HepG2 (cell line): ENCODE measurements at places on chromosomes 11 and 22. TPM values are rescaled to one million over a fixed set of nuclear protein-coding genes. Genes with fewer than 3 reads are reported as not detected.

- DNase-seq = no peak
Observed at GRCh38 chr11:128205796-128206195, 381.6 kb downstream of the ETS1 start.

DNA sequence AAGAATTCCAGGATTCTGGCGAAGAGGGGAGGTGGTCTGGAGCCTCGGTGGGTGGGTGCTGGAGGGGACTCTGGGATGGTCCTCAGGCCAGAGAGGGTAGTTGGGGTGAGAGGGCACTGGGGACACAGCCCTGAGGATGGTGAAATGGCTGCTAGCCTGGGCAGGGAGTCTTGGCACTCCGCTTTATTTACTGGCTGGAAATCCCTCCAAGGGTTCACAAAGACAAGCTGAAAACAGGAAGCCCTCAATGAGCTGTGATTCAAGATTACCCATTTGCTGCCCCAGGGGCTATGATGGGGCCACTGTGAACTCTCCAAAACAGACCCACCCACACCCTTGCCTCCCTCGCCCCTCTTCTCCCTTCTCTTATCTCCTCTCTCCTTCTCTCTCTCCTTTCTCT lies 71.9 kb downstream of the FBXO7 start:
- DNase-seq = no peak

GRCh38 chr22:44472598-44472997 lies 25.4 kb downstream of the RTL6 start:
- DNase-seq = no peak

CCDC116 gene
- 0.33 TPM in 1 of 2 replicates, not detected in the other for total RNA-seq
